Suppressor macrophage treated with lipopolysaccharide for 1 hour (primary cell): ENCODE measurements at places on chromosomes 2 and 18.

DNA sequence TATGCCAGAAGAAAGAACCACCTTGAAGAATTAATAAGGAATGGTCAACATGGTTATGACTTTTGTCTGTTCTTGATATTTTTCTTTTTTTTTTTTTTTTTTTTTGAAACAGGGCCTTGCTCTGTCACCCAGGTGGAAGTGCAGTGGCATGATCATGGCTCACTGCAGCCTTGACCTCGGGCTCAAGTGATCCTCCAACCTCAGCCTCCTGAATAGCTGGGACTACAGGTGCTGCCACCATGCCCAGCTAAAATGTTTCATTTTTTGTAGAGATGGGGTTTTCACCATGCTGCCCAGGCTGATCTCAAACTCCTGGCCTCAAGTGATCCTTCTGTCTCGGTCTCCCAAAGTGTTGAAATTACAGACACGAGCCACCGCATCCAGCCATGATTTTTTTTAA lies 53.4 kb upstream of the ACSL3 start:
- no peak for DNase-seq

GRCh38 chr2:54954705-54955357 lies 95.4 kb downstream of the RTN4 start:
- no peak for DNase-seq

DNA sequence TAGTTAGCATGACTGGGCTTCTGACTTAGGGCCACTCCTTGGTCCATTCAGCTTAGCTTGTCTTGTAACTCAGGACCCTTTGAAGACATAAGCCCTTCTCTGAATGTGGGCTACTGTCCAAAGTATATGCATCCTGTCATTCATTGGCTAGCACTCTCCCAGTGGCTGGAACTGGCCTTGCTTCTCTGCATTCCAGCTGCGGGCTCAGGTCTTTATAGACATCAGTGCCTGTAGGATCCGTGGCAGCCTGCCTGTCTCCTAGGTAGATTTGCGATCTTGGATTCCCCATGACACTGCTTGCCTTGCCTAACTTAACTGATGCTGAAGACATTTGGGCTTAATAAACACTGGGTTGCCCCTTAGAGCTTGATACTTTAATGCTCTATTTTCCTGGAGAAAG lies 170.1 kb downstream of the DCC start:
- DNase-seq, result no peak

DNA sequence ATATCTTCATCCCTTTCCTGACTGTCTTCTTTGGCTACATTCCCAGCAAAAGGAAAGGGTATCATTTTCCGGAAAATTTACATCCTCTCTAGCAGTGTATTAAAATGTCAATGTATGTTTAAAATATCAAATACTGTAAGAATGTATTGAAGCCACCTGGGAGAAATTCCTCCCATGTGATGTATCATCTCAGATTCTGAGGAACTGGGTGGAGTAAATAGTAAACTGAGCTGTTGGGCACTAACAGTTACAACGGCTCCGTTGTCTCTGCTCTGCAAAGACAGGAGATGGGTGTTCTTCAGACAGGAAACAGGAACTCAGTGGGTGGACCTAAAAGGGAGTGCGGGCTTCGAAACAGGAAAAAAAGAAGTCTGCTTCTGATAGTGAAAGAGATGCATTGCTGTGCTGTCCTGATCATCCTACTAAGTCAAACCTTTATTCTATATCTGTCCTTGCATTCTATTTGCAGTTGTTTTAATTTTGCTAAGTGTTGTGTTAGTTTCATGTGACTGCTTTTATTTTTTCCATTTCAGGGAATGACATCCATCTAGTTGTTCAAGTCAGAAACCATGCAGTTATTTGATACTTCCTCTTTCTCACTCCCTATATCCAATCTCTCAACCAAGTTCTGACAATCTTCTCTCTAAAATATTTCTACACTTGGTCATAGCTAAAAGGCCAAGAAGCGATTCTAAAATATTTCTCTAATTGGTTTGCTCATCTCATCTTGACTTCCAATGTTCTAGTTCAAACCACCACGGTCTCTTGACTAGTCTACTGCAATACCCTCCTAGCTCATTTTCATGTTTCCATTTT lies 19.4 kb downstream of the DOK1 start:
- DNase-seq, result peak; percentile 71

DNA sequence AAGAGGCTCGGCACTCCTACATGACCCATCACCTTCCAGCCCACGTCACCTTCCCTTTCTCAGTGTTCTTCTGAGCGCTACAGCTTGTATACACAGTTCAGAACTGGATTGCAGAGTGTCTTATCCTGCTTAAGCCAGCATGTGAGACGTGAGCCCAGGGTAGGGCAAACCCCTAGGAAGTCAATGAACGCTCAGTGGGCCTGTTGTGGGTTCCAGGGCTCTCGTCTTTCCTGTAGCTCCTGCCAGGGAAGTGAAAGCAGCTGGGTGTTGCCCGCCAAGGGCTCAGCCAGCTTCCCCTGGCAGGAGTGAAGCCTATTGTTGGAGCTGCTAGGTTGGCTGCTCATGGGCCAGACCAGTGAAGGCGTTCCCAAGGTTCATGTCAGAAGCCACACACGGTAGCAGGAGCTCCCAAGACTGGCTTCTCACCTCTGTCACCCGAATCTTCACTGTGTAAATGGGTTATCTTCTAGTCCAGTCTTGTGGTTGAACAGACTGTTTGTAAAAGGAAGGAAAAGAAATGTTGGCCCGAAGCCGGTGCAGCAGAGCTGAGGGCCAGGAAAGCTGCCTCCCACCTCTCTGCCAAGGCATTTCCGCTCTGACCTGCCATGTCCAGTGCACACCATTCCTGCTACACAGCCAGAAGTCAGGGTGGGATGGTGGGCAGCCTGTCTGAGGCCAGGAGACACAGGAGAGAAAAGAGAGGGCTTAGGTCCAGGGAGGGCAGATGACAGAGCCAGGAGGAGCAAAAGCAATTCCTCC lies 69.6 kb upstream of the RMDN2 start:
- DNase-seq, result peak; percentile 71

DNA sequence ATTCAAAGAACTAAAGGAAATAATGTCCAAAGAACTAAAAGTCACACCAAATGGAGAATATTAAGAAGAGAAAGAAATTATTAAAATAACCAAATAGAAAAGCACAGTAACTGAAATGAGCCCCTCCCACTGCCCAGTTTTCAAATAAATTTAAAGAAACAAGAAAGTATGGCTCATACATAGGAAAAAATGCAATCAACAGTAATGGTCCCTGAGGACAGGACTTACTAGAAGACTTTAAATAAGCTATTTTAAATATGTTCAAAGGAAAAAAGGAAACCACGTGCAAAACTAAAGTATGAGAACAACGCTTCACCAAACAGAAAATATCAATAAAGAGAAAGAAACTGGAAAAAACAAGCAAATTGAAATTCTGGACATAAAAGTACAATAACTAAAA lies 58.9 kb downstream of the TMEM131 start:
- no peak for DNase-seq

DNA sequence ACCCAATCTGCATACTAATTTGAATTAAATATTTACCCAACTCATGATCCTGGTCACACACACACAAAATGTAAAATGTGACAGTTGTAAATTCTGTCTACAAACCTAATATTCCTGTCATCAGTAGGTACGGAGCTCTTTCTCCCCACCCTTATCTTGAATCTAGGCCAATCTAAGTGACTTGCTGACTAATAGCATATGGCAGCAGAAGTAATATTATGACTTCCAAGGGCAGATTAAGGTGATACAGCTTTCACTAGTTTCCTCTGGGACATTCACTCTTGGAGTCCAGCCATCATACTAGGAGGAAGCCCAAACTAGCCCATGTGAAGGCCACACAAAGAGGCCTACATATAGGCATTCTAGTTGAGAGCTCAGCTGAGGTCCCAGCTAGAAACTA lies 89.4 kb downstream of the TMEM131 start:
- no peak for DNase-seq

DNA sequence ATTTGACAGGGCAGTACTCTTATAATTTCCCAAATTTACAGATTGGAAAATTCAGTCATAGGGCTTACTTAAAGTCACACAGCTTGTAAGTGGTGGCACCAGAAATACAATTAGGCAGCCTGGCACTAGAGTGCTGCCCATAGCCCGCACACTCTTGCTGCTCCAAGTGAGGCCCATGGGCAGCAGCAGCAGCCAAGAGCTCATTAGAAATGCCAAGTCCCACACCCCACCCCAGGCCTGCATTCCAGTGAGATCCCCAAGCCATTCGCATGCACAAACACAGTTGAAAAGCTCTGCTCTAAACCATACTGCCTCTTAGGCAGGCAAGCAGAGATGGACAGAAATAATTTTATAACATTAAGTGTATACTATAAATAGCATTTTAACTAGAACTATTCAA lies 379.3 kb upstream of the PKDCC start:
- DNase-seq, result no peak

DNA sequence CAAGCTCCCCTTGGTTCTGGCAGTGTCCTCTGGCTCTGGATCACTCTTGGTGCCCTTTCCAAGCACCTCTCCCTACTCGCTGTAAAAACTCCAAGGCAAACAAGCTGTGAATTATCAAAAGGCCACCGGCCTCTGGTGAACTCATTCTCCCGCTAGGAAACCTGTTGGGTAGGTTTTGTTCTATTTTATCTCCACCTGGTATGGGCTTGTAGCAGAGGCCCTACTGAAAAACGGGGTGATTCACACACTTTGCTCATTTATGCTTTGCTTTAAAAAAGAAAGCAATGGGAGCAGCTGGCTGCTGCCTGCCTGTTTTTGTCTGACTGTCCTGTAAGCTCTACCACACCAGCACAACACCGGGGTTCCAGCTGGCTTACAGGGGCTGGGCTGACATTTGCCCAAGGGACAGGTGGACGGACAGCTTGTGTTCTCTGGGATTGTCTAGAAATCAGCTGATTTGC lies 56.8 kb downstream of the SH3BP4 start:
- DNase-seq, result no peak

DNA sequence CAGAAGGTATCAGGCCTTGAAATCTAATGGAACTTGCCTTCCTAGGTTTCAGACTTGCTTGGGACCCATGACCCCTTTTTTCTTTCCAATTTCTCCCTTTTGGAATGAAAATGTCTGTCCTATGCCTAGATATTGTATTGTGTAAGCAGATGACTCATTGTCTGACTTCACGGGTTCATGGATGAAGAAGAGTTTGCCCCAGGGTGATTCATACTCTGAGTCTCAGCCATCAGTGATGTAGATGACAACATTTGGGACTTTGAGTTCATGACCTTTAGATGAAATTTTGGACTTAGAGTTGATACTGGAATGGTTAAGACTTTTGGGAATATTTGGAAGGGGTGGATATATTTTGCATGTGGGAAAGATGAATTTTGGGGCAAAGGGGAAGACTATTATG lies 11.2 kb upstream of the SCYGR5 start:
- peak; percentile 82 for DNase-seq

GRCh38 chr2:241931976-241932898 lies 62.7 kb downstream of the RTP5 start:
- no peak for DNase-seq

- DNase-seq, result peak; percentile 65
Measured at GRCh38 chr18:48777026-48777743, 173.6 kb downstream of the SMAD7 start.

GRCh38 chr2:149098701-149099100 lies 60.2 kb downstream of the LYPD6B start:
- DNase-seq, result no peak

- DNase-seq, result no peak
Measured at GRCh38 chr2:1974397-1974796, 230.1 kb upstream of the PXDN start.

DNA sequence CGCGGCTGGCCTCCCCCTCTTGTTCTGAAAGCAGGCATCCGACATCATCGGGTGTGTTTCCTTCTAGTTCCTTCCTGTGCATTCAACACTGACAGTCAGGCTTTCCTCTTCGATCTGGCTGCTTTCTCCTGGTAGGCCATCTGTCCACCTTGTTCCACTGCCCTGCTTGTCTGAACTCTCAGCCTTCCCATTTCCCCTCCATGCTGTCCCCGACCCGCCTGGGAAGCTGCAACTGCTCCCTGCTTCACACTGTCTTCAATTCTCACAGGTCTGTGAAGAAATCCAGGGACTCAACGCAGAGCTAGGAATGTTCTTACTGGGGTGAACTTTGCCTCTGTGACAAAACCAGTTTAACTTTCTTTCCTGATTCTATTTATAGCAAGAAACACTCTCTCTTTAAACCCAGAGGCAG lies 43.0 kb downstream of the KIF3C start:
- DNase-seq, result no peak
